Naive thymus-derived CD8-positive, alpha-beta T cell (primary cell): ENCODE measurements at places on chromosomes 1 and 21.

DNA sequence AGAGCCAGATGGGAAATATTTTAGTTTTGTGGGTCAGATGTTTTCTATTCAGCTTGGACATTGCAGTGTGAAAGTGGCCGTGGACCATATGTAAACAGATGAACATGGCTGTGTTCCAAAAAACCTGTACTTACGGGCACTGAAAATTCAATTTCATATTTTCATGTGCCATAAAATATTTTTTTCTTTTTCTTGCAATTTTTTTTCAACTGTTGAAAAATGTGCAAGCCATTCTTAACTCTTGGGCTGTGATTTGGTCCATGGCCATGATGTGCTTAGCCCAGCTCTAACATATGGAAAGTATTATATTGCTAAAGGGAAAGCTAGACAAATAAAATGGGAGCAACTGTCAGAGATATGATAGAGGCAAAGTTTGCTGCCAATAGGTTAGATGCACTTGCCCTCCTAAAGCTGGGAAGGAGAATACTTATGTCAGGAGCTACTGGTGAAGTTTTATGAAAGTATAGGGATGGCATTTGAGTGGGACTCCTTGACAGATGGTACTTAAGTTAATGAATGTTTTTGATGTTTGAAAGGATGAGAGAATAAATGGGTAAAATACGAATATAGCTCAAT is 240.3 kb downstream of the RYR2 start:
- no peak overlapping the region for H3K4me3 ChIP-seq
- no peaks in the 10 kb centered on the region for H3K4me1 ChIP-seq
- H3K27ac ChIP-seq, result no peak overlapping the region
- H3K27me3 ChIP-seq, result peaks cover 1% of the 10 kb centered on the region
- no peak for DNase-seq
- no peaks in the 10 kb centered on the region for H3K36me3 ChIP-seq

- H3K27me3 ChIP-seq, result no peaks in the 10 kb centered on the region
- peaks cover 17% of the 10 kb centered on the region for H3K36me3 ChIP-seq
- H3K4me1 ChIP-seq, result peaks cover 4% of the 10 kb centered on the region
- no peak overlapping the region for H3K4me3 ChIP-seq
Measured at GRCh38 chr21:46089285-46089684, 8.6 kb upstream of the COL6A2 start.

- no peak for DNase-seq
- peaks cover 36% of the 10 kb centered on the region for H3K36me3 ChIP-seq
- no peak overlapping the region for H3K27ac ChIP-seq
Measured at GRCh38 chr1:231807541-231807940, 181.0 kb downstream of the DISC1 start.

GRCh38 chr1:21095976-21096375 is 80.7 kb downstream of the EIF4G3 start:
- H3K27me3 ChIP-seq, result no peaks in the 10 kb centered on the region
- no peak overlapping the region for H3K27ac ChIP-seq
- H3K4me3 ChIP-seq, result no peak overlapping the region
- H3K36me3 ChIP-seq, result peaks cover 17% of the 10 kb centered on the region
- no peak for DNase-seq

- no peak for DNase-seq
- H3K4me1 ChIP-seq, result no peaks in the 10 kb centered on the region
- H3K36me3 ChIP-seq, result no peaks in the 10 kb centered on the region
- H3K27me3 ChIP-seq, result no peaks in the 10 kb centered on the region
- H3K27ac ChIP-seq, result no peak overlapping the region
Measured at GRCh38 chr1:98157524-98158313, 236.9 kb upstream of the DPYD start.

- no peak overlapping the region for H3K27ac ChIP-seq
- no peaks in the 10 kb centered on the region for H3K27me3 ChIP-seq
- DNase-seq, result no peak
- no peaks in the 10 kb centered on the region for H3K36me3 ChIP-seq
Measured at GRCh38 chr1:220974431-220974830, 95.2 kb downstream of the HLX start.

GRCh38 chr1:63923302-63923701 is 149.5 kb downstream of the ROR1 start:
- peaks cover 1% of the 10 kb centered on the region for H3K27me3 ChIP-seq
- no peaks in the 10 kb centered on the region for H3K36me3 ChIP-seq
- H3K4me1 ChIP-seq, result no peaks in the 10 kb centered on the region
- DNase-seq, result no peak
- H3K4me3 ChIP-seq, result no peak overlapping the region
- H3K27ac ChIP-seq, result no peak overlapping the region

DNA sequence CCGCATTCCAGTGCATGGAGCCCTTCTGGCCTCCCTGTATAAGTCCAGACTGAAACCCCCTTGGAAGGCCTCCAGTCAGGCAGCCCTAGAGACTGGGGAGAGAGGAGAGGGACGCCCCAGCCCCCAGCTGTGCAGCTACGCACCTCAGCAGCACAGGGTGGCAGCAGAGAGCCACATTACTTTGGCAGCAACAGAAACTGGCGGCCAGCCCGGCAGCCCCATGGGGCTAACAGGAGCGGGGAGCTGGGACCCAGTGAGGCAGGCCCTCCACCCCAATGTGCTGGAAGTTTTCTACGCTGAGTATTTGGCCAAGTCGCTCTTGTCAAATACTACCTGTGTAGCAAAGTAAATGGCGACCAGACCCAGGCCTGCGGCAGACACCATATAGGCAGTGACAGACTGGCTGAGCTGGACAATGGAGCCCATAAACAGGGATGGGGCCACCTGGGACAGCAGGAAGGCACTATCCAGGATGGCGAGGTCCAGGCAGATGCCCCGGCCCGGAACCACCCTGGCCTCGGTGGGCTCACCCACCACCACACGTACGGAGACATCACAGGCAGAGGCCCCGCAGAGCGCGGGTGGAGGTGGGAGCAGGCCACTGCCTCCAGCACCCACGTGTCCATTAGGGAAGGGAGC is 21.2 kb downstream of the SLC45A3 start:
- H3K4me3 ChIP-seq, result no peak overlapping the region
- H3K4me1 ChIP-seq, result peaks cover 7% of the 10 kb centered on the region
- no peak overlapping the region for H3K27ac ChIP-seq
- peak; percentile 66 for DNase-seq

DNA sequence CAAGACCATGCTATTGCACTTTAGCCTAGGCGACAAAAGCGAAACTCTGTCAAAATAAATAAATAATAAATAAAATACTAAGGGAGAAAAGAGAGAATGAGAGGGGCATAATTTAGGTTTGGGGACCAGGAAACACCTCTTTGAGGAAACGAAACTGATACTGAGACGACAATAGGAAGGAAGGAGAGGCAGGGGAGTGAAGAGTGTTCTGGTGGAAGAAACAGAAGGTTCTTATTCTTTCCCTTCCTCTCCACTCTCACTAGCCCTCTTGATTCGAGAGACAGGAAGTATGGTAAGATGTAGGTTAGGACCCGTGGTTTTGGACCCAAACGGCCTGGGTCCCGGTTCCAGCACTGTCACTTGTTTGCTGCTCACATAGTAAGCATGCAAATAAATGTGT is 1.6 kb upstream of the NKAIN1 start:
- no peak overlapping the region for H3K27ac ChIP-seq
- peak overlapping the region; percentile 14 for H3K4me3 ChIP-seq
- H3K27me3 ChIP-seq, result peaks cover 14% of the 10 kb centered on the region
- peaks cover 21% of the 10 kb centered on the region for H3K4me1 ChIP-seq
- DNase-seq, result no peak

DNA sequence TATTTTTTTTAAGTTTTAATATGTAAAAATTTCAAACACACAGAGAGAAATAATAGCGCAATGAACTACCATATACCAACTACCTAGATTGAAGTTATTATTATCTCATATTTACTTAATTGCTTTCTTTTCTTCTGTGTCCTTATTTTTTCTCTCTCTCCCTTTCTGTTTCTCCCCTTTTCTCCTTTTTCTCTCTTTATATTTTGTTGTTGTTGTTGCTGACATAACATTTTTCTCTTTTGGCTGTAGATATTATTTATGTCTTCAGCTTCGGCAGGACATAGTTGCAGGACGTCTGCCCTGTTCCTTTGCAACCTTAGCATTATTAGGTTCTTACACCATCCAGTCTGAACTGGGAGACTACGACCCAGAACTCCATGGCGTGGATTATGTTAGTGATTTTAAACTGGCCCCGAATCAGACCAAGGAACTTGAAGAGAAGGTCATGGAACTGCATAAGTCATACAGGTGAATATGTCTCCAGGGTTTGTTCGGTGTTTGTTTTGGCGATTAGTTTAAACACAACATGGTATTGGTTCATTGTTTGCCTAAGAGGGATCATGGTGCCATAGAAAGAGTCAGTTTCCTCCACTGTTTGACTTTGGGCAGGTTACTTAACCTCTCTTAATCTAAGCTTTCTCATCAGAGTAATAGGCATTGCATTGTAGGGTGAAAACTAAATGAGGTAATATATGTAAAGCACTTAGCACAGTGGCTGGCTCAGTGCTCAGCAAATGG is 103.8 kb downstream of the EPB41 start:
- H3K4me1 ChIP-seq, result no peaks in the 10 kb centered on the region
- H3K27me3 ChIP-seq, result no peaks in the 10 kb centered on the region
- H3K27ac ChIP-seq, result no peak overlapping the region
- H3K36me3 ChIP-seq, result peaks cover 70% of the 10 kb centered on the region

GRCh38 chr1:194809215-194809614 is 1622.8 kb upstream of the B3GALT2 start:
- DNase-seq, result no peak
- no peak overlapping the region for H3K4me3 ChIP-seq
- H3K4me1 ChIP-seq, result no peaks in the 10 kb centered on the region
- no peak overlapping the region for H3K27ac ChIP-seq

DNA sequence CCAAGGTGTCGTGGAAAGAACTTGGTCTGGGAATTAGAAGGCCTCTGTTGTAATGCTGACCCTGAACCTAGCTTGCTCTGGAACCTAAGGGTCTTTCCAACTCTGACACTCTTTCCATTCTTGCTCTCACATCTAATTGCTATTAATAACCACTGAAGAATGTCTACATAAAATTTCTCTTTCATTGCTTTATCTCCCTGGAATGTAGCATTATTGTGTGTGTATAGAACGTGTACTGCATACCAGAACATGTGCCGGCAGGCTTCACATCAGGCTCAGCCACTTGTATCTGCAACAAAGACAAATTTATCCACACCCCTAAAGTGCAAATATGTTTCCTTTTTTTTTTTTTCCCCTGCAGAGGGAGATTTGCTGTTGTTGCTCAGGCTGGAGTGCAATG is 13.9 kb upstream of the LAX1 start:
- peaks cover 20% of the 10 kb centered on the region for H3K4me1 ChIP-seq
- H3K36me3 ChIP-seq, result no peaks in the 10 kb centered on the region
- no peak overlapping the region for H3K4me3 ChIP-seq
- no peaks in the 10 kb centered on the region for H3K27me3 ChIP-seq

DNA sequence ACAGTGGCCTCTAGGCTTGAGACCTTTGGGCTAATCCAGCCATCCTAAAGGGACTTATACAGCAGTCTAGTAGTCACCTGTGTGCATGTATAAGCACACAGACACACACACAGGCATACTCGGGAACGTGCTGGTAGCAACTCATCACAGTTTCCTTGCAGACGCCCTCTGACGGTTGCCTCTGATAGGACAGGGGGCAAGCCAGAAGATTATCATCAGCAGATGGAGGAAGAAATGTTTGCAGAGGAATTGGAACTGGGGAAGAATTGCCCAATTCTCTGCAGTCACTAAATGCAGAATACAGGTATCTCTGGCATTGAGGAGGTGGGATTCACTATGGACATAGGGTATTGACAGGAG is 222.2 kb downstream of the C1orf94 start:
- H3K27me3 ChIP-seq, result peaks cover 1% of the 10 kb centered on the region
- H3K27ac ChIP-seq, result no peak overlapping the region
- no peak for DNase-seq
- H3K36me3 ChIP-seq, result no peaks in the 10 kb centered on the region
